Right ventricle myocardium superior (tissue), 1 donor: ENCODE measurements at places on chromosomes 6 and 20. TPM values are rescaled to one million over a fixed set of nuclear protein-coding genes. Genes with fewer than 3 reads are reported as not detected.

DNA sequence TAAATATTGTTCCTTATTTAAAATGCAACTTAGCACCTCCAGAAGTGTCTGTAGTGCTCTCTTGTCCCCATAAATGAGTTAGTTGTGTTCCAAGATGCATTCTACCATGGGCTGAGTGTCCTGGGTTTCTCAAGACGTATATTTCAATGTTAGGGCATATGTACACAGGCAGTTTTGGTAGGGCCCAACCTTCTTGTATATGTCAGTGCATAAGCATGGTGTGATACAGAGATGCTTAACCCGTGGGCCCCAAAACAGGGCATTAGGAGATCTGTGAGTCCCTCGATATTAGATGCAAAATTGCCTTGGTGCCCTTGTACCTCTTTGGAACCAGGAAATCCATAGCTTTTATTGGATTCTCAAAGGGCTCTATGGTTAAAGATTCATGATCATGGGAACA, 91.5 kb upstream of the HIVEP1 start:
- no peak for DNase-seq

DNA sequence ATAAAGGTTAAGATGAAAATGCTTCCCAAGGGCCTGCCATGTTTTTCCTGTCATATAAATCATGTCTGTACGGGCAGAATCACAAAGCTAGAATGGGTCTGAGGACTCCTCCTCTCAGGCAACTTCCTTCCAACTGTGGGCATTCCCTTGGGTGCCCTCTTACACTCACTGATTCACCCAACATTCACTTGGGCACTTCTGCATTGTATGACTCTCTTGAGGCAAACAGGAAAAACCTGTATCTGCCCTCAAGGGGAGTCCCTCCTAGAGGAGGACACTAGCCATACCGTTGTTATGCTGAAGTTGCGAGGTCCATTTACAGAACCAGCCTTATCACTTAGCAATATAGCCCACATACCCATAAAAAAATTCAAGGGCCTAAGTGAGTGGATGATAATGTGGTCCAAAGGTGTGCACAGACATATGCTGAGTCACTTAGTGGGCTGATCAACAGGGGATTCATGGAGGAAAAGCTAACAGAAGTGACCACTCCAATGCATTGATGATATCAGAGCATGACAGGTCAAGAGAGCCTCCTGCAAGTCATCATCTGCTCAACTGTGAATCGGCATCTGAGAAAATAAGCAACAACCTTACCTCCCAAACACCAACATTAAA, 131.1 kb downstream of the ATXN1 start:
- DNase-seq, result no peak

- DNase-seq, result no peak
These were observed 17.9 kb downstream of the FASTKD5 start for GRCh38 chr20:3141757-3142156.

DNA sequence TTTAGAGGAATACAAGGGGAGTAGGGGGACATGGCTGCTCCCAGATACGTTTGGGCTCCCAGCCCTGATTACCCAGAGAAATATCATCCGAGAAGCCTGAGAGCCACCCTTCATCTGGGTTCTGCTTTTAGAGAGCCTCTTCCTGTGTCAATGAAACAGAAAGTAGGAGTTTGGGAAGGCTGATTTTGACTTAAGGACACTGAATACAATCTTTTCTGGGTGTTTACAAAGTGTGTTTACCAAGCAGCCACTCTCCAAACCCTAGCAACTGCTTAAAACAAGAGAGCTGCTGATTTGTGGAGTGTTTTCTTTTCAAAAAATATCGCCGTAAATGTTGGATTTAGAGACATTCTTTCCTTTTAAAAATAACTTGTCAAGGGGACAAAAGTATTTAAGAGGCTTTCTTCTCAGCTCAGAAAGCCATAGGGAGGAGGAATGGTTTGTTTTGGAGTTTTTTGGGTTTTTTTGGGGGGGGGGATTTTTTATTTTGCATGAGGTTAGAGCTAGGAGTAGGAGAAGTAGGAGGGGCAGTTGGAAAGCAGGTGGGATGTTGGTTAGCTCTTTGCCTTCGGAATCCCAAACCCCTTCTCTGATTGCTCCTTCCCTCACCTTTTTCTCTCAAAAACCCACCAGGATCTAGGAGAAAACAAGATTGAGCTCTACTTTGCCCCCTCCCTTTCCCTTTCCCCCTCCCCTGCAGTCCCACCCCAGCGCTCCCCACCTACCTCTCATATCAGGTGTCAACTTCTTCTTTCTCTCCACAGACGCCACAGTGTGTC, 12.4 kb downstream of the MAFB start:
- no peak for DNase-seq

GRCh38 chr20:16035576-16035975, 537.7 kb downstream of the KIF16B start:
- no peak for DNase-seq

- DNase-seq, result no peak
These were observed 189.2 kb downstream of the ASCC3 start for GRCh38 chr6:100691972-100692371.

- DNase-seq, result peak; percentile 74
These were observed 796 bp downstream of the SENP6 start for GRCh38 chr6:75602246-75603105.

DNA sequence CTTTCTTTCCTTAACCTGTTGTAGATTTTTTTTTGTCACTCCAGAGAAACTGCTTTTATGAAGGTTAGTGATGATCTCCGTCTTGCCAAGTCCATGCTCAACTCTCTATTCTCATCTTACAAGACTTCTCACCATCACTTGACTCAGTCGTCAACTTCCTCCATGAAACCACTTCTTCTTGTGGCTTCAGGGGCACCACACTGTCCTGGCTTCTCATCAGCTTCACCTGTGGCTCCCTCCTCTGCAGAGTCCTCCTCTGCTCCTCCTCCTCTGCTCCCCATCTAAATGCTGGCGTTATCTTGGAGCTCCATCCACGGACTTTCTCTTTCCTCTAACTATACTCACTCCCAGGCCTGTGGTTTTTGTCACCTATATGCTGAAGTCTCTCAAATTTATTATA, 187.5 kb downstream of the BACH2 start:
- no peak for DNase-seq

DNA sequence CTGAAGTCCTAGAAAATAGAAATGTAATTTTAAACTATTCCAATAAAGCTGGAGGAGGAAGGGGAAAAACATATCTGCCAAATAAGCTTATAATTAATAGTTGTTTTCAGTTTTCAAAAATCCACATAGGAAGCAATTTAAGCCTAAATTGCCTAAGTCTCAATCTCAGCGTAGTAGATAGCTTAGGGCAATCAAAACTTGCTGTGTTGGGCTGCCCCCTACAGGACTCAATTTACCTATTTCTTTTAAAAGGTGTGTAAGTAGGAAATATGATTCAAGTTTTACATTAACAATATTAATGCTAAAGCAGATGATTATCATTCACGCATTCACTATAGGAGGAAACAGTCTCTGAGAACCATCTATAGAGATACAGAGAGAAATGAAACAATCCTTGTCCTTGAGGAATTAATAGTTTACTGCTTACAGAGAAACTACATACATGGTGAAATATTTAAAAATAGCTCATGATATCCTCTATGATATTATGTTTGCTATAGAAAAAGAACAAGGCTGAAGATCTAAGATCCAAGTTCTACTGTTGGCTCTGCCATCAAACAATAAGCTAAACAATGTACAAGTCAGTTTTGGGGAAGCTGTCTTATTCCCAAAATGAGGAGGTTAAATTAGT, 102.1 kb downstream of the ATG5 start:
- no peak for DNase-seq

- DNase-seq, result no peak
These were observed 22.9 kb downstream of the HLA-DRA start for GRCh38 chr6:32462609-32463008.

DNA sequence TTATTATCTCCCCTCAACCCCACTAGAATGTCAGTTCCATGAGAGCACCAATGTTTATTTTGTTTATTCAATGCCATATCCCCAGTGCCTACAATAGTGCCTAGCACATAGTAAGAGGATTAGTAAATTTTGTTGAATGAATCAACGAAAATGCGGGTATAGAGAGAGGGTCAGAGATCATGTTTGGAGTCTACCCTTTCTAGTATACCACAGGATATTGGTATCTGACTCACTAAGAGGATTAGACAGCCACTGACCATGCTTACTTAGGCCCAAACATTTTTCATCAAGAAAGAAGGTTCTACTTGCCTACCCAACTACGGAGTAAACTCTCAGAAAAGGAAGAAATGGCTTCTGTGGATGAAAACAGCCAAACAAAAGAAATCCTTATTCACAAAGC, 356.8 kb downstream of the BTBD9 start:
- DNase-seq, result no peak

DNA sequence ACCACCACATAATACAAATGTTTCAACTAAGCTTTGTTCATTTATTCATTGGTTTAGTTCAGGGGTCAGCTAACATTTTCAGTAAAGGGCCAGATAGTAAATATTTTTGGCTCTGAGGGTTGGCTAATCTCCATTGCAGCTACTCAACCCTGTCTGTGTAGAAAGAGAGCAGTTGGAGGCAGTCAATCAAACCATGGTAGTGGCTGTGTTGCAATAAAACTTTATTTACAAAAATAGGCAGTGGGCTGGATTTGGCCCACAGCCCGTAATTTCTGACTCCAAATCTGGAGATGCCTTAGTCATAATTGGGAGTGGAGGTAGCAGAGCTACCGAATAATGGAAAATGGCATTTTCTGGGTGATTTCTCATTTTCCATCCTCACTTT, 242.5 kb upstream of the ZFP64 start:
- no peak for DNase-seq

DNA sequence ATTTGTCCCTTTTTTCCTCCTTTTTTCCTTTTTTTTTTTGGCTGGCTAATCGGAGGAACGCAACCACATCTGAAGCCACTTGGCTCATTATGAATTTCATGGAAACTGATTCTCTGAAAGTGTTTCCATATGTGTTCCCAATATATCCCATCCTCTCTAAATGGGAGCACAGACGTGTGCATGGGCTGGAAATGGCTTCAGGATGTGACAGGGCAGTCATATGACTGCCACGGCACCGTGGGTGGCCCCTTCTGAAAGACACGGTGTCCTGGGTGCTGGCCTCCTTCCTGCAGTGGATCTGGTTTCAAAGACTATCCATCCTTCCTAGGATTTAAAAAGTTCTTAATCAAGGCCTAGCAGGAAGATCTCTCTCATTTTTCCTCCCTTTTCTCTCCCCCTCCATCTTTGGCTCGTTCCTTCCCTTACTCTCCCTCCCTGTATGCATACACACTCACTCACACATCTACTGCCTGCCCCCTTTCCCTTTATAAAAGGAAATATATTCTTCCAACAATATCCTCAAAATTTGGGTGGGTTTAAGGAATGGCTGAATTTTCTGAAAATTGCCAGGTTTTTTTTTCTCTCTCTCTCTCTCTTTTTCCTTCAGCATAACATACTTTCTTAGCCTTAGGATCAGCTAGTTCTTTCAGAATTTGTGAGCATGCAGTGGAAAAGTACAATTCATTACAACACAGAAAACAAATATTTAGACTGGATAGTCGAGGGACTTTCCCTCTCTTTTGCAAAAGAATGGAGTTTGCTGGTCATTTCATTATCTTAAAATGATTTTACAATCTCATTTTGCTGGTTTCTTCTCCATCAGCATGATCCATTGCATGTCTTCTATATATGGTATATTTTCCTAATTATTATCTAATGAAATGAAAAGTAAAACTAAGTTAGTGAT, 161.2 kb upstream of the SUPT3H start:
- no peak for DNase-seq

DNA sequence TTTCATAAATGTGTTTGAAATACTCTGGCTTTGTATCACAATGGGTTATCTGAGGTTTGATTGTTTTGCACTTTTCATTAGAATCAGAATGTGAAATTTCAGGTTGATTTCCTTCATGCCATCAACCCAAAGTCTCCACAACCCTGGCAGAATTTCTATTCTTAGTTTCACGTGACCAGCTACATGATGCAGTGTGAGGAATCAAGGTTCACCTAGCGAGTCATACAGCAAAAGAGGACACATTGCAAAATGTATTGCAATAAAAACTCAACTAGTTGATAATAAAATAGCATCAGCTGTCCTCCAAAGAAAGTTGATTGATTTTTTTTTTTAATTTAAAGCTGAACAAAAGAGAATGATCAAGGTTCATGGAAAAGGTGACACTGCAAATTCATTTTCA, 2.2 kb downstream of the HAO1 start:
- DNase-seq, result no peak

GRCh38 chr20:63178446-63178820, 37.5 kb downstream of the YTHDF1 start:
- DNase-seq, result no peak

DNA sequence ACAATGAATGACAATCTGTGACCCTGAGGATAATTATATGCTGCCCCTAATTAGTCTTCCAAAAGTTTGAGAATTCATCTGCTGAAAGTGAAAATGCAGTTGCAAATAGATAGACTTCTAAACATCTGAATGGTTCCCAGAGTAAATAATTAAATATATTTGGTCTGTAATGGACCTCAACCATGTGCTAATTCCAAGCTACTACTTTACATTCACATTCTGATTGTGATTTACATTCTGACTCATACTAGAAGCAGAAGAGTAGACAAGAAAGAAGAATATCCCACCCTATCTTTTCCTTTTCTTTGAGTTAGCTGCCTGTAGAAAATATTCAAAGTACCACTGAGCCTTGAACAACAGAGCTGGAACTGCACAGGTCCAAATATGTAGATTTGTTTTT, 80.8 kb downstream of the PTPRK start:
- no peak for DNase-seq

DNA sequence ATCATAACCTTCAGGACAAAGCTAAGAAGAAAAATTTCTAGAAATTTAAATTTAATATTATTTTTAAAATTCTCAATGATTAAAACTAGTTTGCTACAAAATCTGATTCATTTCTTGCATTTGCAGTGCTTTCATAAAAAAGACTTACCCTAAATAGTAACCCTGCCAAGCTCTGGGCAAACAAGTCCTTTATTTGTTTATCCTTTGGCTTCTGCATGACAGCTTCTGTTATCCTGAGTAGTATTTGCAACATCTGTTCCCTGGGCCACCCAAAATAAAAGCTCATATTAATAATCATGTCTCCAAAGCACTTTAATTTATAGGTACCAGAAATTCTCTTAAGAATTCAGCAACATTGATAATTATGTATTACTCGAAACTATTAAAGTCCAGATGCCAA, 101.3 kb downstream of the RALGAPA2 start:
- no peak for DNase-seq

GRCh38 chr6:149563203-149563927, 2.8 kb upstream of the GINM1 start:
- DNase-seq, result no peak

GRCh38 chr6:142443102-142443501, 141.3 kb downstream of the ADGRG6 start:
- DNase-seq, result no peak

Gene RAB44
- total RNA-seq, result not detected

Gene KCNK16
- total RNA-seq, result not detected

Gene OXT
- not detected for total RNA-seq
